ENCODE measurements at places on chromosomes 7 and 10.

DNA sequence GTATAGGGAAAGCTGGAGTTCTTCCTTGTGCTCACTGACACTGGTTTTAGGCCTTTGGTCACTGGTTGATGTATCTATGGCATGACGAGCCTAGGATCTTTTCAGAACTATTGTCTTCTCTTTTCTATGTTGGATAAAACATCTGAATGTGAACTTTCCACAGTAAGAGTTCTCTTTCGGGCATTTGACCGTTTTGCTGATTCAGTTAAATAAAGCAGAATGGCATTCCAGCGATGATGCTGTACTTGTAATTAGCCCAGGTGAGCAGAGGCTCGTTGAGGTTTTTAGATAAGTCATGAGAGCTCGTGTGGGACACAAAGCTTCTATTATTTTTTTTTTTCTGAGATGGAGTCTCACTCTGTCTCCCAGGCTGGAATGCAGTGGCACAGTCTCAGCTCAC is 160.2 kb upstream of the DPP6 start:
- DNase-seq, result no peak

DNA sequence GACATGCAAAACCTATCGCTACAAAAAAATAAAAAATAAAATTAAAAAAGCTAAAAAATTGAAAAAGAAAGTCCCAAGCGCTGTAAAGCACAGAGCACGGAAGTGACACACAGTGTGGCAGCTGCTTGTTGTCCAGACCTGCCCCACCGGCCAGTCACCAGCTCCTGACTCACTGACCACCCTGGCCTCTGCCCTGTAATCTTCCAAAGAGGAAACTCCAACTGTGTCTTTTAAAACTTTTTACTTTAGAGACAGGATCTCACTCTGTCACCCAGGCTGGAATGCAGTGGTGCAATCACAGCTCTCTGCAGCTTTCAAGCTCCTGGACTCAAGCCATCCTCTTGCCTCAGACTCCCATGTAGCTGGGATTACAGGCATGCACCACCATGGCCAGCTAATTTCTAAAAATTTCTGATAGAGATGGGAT is 23.6 kb downstream of the GNA12 start:
- DNase-seq, result no peak

DNA sequence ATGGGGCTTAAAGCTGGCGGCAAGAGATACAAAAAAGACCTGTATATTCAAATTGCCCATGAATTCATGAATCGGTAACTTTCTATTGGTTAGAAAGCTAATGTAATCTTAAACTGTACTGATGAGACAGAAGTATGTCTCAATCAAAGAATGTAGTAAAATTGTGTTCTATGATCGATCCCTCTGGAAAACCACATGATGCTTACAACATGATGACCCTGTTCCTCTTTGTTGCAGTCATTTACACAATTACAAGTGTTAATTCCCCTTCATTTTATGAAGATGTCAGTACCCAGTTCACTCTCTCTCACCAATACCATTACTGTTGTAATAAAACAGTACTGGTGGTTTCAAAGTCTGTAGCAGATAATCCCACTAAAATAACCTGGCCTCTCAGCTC is 10.1 kb downstream of the KIF5B start:
- no peak for DNase-seq

DNA sequence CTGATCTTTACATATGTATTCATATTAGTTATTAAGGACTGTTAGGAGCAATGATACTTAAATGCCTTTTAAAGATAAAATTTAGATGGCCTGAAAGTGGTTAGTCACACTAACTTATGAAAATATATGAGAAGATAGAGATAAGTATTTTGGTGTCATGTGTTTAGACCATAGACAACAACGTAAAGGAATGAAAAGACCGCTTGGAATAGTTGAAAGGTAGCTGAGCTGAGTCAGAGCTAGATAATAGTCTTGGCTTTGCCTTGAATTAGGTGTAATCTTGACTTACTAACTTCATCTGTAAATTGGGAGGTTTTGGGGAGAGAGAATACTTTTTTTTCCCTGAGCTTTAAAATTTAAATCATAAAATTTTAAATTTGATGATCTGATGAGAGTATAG is 127.0 kb downstream of the LYZL1 start:
- no peak for DNase-seq

Measured in NCI-H2081 treated with DMSO at 0.1 percent for 48 hours (cell line).